ENCODE measurements at places on chromosomes 2 and 18.
A peak's percentile ranks its signal among the peaks of the same experiment; 100 is the strongest.

GRCh38 chr2:32810909-32811495 is 135.8 kb upstream of the LTBP1 start:
- DNase-seq, result no peak

- no peak for DNase-seq
These were observed 150.2 kb upstream of the NFATC1 start for GRCh38 chr18:79245517-79246001.

GRCh38 chr18:55249550-55249949 is 290.3 kb upstream of the CCDC68 start:
- no peak for DNase-seq

DNA sequence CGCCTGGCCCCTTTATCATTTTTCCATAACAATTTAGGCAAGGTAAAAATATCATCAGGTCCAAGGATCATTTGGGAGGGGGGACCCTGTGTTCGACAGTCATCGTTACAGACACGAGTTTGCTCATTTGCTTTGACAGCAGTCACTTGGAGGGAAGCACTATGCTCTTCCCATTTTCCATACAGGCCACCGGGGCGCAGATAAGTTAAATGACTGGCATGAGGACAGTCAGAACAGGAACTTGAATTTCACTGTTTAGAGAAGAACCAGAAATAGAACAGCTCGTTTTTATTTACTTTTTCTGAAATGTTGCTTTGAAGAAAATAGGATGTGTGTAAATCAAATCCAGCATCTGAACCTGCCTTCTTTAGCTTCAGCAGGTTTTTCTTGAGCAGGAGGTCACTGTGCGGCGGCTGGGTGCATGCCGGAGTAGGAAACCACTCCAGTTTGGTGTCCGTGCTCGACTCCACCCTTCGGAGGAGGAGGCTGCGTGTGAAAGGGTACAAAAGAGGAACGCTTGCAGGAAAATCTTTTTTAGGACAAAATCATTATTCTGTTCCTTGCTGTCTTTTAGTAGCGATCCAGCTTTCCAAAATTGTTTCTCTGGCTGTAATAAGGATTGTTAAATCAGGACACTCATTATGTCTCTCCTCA is 15.2 kb downstream of the NPAS2 start:
- DNase-seq, result no peak

GRCh38 chr2:151200844-151201243 is 60.8 kb downstream of the RBM43 start:
- DNase-seq, result no peak

- no peak for DNase-seq
These were observed 49.5 kb downstream of the CCDC148 start for GRCh38 chr2:158407031-158407430.

DNA sequence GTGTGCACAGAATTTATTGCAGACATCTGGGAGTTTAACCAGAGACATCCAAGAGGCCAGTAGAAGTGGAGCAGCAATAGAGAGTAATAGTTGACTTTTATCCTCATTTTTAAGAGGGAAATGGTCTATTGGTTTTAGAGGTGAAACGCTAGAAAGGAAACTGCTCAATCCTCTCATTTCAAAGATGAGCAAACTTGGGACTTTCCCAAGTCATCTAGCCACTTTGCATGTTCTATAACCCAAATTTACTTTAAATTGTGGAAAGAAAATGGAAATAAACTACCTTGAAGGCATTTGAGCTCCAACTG is 601.7 kb downstream of the ARHGAP15 start:
- no peak for DNase-seq

- no peak for DNase-seq
These were observed 182.3 kb downstream of the LOXHD1 start for GRCh38 chr18:46474487-46475389.

GRCh38 chr18:55779691-55780585 is 191.9 kb upstream of the TCF4 start:
- no peak for DNase-seq

GRCh38 chr2:143162123-143162837 is 33.1 kb downstream of the ARHGAP15 start:
- DNase-seq, result peak; percentile 18

GRCh38 chr18:65942104-65942503 is 191.3 kb downstream of the CDH7 start:
- DNase-seq, result no peak

DNA sequence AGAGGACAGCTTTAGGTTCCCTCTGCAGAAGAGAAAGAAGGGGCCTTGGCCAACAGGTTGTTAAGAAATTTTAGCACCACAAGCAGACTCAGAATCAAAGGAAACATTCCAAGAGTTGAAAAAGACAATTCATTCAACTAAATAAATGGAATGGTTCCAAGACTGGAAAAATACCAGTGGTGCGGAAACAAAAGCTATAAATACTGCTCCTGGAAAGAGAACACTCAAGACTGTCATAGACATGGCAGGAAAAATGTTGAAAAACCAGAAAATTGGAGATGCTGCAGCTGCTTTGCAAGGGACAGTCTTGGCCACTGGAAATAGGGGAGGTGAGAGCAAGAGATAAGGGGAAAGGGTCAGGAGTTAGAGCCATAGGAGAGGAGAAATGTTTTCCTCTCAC is 312.7 kb upstream of the CYRIA start:
- DNase-seq, result no peak

GRCh38 chr2:123644053-123644452 is 381.0 kb upstream of the CNTNAP5 start:
- DNase-seq, result no peak

DNA sequence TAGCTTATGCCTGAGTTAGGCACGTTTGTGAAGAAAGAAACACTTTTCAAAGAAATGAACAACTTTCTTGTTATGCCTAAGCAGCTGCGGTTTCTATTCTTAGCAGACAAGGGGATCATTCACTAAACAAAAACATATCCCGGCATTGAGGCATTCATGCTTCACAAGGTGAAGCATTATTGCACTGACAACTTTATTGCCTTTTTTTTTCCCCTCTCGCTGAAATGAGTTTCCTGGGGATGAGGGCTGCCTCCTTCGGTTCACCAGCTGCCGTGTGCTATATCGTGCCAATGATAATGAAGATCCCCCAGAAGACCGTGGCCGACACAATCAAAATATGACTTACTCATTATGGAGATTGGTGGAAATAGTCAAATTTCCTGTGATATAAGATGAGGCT is 288.2 kb upstream of the ST6GAL2 start:
- DNase-seq, result no peak

DNA sequence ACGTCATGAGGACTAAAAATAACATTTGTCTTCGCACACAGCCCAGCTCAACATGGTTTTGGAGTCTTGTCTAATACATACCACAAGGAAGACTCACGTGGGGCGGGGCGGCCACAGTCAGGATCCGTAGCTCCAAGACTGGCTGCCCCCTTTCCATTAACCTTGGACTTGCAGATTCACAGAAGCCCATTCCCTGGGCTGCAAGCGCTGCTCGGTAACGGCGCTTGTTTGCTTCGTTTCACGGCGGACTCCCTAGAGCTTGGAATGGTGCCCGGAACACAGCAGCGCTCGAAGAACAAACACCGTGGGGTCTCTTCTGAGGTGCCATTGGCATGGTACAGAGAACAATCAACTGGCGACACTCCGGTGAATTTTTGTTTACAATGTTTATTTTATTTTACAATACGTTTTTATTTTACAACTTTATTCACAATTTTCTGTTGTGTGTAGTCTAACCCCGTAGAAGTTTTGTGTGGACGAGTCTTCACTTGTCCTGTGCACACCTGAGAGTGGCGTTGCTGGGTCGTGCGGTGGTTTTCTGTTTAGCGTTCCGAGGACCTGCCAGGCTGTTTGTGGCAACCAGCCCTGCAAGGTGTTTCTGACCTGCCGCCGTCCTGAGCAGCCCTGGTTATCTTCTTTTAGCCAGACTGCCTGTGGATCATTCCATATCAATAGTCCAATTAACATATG is 126.5 kb downstream of the GALR1 start:
- DNase-seq, result no peak

DNA sequence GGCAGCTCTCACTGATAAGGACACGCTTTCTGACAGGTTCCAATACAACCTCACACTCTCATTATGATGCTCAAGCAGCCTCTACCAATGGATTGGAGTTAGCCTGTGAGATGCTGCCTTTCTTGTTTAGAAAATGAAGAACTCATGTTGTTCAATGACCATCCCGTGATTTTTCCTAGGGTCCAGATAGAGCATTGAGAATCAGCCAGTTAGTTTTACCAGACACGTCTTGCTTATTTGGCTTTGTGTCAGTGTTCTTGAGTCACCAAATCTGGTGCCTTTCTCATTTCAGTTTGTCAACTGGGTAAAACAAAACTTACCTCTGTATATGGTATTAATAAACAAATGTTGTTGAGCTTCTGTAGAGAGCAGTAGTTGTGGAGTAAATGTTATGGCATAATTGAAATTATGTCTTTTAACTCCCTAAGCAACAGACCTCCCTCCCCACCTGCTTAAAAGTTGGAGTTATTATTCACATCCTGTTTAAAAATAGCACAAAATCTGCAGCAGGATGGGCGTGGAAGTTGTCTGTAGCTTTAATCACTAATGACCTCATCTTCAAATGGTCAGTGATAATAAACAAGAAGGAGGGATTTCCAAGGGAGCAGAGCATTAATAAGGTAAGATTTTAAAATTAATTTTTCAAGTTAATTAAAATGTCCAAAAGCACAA is 167.3 kb downstream of the HRH4 start:
- no peak for DNase-seq

- no peak for DNase-seq
These were observed 136.7 kb upstream of the CAVIN2 start for GRCh38 chr2:191983591-191983990.

DNA sequence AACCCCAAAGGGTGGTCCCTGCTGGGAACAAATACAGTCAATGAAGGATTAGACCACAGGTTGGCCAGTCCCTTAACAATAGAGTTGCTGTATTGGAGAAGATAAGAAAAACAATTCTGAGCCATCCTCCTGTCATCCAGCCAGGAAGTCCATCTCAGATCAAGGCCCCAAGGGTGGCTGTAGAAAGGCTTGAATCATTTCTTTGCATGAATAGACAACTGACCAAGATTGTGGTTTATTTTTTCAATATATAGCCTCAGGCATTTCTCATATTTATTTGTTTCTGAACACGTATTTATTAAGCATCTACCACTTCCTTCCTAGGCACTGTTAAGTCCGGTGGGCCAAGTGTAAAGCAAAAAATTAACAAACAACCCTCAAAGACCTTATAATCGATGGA is 274.4 kb upstream of the SLC14A2 start:
- DNase-seq, result no peak

DNA sequence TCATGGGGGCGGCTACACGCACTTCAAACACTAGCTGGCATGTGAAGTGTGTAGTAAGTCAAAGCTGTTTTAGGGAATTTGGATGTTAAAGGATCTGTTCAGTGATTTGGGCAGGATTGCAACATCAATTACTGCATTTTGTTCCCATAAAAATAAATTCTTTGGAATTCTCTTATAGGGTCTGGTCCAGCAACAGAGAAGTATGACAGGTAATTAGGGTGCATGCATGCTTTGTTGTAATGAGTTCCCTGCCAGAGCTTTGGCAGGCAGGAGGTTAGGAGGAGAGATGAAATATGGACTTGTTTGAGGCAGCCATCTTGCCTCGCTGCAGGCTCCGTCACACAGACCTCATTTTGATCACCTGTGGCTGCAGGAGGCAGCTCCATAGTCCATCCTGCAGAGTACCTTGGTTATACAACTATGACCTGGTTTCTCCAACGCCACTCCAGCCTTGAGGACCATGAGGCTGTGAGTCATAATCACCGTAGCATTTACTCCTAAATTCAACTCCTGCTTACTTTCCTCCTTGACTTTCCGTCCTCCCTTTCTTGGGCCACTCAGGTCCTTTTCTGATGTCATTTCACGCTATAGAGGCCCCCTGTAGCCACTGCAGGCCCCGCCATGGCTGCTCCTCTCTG is 26.5 kb upstream of the EML4 start:
- no peak for DNase-seq

- no peak for DNase-seq
These were observed 227.8 kb downstream of the NDUFA10 start for GRCh38 chr2:239797316-239797715.

DNA sequence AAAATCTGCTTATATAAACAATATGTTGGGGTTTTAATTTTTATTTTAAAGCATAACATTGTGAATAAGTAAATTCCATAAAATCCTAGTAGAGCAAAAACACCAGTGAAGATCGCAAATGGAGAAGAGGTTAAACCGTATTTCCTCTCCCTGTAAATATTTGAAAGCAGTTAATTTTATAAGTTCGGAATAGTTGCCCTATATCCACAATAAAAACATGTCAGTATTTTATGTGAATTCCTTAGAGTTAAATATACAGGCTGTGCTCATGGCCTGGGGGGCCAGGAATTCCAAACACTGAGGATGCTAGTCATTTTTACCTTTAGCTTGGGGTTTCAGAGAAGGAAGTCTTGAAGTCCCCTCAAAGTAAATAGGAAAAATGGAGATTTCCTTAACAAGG is 135.0 kb downstream of the FIGN start:
- no peak for DNase-seq

GRCh38 chr2:152062125-152063091 is 36.4 kb downstream of the CACNB4 start:
- DNase-seq, result no peak

GRCh38 chr2:57204364-57204763 is 842.2 kb upstream of the VRK2 start:
- DNase-seq, result no peak

GRCh38 chr2:75200140-75201096 is 1.1 kb upstream of the TACR1 start:
- DNase-seq, result no peak

GRCh38 chr2:221570321-221570935 is 1.7 kb downstream of the EPHA4 start:
- no peak for DNase-seq

- DNase-seq, result no peak
These were observed 43.7 kb upstream of the NCK2 start for GRCh38 chr2:105701042-105701441.

DNA sequence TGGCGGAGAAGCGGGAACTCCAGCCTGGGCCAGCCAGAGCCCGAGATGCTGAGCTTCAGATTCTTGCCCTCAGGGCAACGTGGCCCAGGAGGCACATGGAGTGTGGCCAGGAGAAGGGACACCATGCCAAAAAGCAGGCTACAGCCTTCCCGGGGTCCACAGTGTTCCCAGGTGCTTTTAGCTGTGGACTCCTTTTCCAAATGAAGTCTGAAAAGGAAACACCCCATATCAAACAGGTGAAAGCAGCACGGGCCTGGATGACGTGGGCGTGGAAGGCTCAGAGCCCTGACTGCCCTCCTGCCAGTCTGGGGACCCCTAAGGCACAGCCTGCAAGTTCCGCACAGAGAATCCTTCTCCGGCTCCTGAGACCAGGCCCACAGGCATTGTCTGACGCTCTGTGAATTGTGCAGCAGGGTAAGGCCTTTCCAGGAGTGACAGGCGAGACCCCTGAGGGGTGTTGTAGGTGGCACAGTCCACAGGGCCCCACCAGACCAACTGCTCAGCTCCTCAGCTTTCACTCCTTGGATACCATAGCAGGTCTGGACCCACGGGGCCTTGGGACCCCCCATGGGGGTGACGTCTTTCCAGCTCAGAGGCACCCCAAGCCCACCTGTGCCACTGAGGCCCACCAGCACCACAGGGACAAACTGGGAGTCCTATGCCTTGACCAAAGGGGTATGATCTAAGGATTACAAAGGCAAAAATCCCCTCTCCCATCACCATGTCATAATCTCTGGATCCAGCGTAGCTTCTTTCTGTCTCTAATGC is 69.6 kb upstream of the RAB6C start:
- no peak for DNase-seq
